ENCODE measurements at places on chromosomes 3 and 15.

DNA sequence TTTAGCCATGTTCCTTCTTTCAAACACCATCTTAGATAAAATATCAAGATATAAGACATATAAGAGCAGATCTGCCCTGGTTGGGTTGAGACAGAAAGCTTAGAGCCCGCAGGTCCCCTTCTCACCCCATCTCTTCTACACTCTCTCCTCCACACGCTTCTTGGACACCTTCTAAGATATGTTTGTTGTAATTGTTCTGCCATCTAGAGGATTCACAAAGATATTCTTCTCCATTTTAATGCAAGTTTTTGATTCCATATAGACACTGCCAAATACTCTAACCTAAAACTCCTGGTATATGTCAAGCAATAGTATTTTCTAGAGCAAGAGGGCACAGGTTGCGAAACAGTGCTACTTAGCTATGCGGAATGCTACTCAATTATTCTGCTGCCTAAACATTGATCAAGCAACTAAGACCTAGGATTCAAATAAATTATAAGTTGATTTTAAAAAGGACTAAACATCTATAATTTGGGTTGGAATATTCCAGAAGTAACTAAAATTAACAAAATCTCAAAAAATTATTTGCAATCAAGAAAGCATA lies 6.8 kb downstream of the CHRM5 start:
- no peak for DNase-seq

GRCh38 chr15:89444241-89445225 lies 51.9 kb downstream of the RHCG start:
- DNase-seq, result no peak

- DNase-seq, result no peak
These were observed at the start of gene GREM1 for GRCh38 chr15:32717426-32718226. TSS of gene GREM1 (plus strand) at chr15:32718004. CDS start at chr15:32730691, 12,687 bp downstream.

GRCh38 chr3:111047042-111047441 lies 24.6 kb upstream of the NECTIN3 start:
- no peak for DNase-seq

- DNase-seq, result no peak
These were observed 133.5 kb downstream of the ADAMTS9 start for GRCh38 chr3:64554096-64554920.

GRCh38 chr15:96171853-96172296 lies 158.6 kb upstream of the NR2F2 start:
- no peak for DNase-seq

DNA sequence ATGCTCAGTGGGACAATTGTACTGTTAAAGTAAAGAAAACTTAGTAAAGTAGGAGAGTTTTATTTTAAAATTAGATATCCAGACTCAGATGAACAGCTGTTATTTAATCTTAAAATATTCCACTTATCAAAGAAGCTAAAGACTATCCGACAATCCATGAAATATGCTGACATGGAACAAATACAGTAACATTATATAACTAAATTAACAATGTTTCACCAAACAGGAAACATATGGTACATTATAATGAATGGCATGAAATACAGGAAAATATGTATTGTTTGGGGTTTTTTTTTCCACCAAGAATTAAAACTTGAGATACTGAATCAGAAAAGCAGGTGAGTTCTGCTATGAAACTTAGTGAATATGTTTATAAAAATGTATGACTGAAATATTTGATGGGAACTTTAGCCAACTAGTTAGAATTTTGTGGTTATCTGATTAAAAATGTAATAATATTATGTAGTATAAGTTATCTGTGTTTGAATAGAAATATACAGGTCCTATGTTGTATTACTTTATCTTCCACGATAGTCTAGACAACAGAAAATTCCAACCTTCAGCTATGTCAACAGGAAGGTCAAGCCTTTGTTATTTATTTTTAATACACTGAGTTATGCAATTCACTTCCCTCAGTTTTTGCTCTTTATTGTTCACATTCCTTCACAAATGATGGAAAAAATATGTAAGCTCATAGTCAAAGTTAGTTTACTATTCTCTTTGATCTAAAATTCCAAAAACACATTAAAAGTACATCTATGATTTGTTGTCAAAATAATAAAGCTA lies 72.7 kb downstream of the UACA start:
- DNase-seq, result no peak

DNA sequence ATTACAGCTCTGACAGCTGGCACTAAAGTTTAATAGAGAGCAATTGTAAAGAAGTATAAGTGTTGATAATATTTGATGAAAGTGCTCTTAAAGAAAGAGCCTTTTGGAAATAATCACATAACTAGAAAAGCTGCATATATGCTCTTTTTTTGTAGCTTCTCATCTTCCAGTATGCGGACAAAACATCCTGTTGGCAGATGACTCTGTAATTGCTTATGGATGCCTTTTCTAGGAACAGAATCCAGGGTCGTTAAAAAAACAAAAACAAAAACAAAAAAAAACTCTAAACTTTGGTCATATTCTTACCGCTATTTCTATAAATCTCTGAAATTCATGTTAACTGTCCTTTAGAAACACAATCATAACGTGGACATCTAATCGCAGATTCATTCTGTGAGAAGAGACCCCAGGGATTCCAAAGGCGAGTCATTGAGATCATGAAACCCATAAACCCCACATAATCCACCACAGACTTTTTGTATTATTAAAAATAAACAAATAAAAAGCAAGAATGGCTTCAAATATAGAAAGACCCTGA lies 109.8 kb downstream of the EPHA3 start:
- no peak for DNase-seq

DNA sequence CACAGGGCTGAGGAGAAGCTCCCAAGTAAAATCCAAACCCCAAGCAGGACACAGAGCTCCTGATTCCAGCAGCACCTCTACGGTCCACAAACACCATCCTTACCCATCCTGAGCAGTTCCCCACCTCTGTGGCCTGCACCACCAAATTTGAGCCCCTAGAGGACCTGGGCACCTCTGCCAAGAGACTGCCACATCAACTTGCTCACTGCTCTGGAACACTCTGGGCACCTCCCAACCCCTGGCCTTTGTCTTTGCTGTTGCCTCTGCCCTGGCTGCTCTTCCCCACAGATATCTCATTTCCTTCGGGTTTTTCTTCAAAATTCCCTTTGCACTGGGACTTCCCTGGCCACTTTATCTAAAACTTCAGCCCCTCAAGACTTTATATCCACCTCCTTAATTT lies 5.8 kb downstream of the RLBP1 start:
- no peak for DNase-seq

- no peak for DNase-seq
These were observed 15.9 kb upstream of the PIAS1 start for GRCh38 chr15:68038246-68038645.

- DNase-seq, result no peak
These were observed 48.0 kb downstream of the ARHGEF26 start for GRCh38 chr3:154168998-154169795.

GRCh38 chr15:58227706-58228543 lies 89.7 kb downstream of the AQP9 start:
- DNase-seq, result peak; percentile 82

GRCh38 chr3:188701485-188701969 lies 470.2 kb upstream of the TPRG1 start:
- DNase-seq, result no peak

- DNase-seq, result no peak
These were observed 61.5 kb upstream of the CORO2B start for GRCh38 chr15:68517285-68517761.

- DNase-seq, result no peak
These were observed 388.3 kb downstream of the MFSD1 start for GRCh38 chr3:159189994-159190669.

- peak; percentile 57 for DNase-seq
These were observed 25.7 kb downstream of the GPR15 start for GRCh38 chr3:98557324-98558010.

GRCh38 chr3:14688525-14688924 lies 13.6 kb downstream of the C3orf20 start:
- no peak for DNase-seq

GRCh38 chr3:38582941-38583645 lies 66.4 kb downstream of the SCN5A start:
- no peak for DNase-seq

DNA sequence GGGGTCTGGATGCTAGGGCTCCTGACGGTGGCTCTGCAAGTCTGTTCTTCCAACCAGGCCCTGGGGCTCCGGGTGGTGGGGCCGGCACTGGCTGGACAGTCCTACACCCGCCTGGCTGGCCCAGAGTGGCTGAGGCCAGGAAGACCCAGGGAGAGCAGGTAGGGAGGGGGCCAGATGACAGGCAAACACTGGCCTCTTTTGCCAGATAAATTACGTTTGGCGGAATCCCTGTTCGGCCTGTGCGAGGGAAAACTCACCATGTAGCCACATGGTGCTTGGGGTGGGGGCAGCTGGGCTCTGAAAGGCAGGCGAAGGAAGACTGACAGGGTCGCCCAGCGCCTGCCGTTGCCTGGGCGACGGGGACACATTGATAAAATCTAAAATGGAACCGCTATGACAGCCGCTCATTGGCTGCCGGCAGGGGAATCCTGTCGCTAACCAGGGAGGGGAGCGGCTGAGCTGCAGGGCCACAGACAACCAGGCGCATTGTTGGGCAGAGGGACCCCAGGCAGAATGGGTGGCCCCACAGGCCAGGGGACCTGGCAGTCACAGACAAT lies 30.4 kb downstream of the IQSEC1 start:
- DNase-seq, result no peak

DNA sequence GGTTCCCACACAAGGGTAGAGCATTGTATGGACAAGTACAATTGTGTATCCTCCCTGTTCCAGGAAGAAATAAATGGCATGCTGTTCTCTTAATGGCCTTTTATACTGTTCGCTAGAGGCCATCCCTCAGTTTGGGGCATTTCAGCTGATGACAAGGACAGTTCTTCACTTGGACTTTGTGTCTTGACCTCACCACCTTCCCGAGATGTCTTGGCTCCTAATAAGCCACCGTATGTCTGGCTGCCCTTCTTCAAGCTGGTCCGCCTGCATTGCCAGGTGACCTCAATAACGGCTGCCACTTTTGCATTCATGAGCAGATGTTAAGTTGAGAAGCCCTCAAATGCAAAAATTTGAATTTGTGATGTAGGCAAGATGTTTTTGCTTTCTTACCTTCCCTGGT lies 24.1 kb downstream of the ZBTB38 start:
- DNase-seq, result no peak

DNA sequence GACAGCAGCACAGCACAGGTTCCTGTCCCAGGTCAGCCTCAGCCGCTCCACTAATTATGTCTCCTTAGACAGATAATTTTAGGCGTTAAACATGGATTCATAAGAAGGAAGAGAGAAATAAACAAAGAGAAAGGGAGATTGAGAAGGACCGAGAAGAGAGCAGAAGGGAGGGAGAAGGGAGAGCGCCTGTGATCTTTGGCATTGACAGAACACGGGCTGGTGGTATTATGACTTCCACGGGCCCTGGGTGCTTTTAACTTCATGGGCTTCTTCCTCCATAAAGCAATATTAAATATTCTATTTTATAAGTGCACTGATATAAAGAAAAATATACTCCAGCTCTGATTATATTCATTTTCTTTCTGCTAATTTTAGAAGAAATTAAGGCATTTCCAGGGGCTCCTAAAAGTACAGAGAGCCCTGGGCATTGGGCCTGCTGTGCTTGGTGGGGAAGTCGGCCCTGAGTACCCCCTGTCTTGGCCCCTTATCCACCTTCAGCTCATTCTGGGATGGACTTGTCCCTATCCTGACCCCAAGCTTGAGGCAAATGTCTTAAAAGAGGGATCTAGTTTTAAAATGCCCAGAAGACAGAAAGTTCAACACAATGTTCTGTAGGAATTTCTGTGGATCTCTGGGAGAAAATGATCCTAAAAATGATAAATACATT lies 135.3 kb downstream of the MEX3B start:
- DNase-seq, result no peak

- no peak for DNase-seq
These were observed 150.5 kb upstream of the PRR20G start for GRCh38 chr3:127438371-127438770.

DNA sequence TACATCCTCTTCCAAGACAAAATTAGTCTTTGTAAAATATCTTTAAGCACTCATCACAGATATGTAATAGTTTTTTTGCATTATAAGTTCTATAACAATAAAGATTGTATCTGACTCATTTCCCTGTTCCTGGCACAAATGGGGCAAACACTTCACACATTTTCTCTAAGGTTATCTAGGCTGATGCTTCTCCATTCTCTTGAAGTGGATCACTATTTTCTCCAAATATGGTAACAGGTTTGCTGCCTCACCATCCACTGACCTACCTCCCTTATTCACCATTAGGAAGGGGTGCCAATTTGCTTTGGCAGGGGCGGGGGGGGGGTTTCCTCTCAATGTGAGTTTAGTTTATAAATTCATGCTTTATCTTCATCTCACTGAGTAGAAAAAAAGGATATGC lies 767.7 kb upstream of the LMCD1 start:
- no peak for DNase-seq

DNA sequence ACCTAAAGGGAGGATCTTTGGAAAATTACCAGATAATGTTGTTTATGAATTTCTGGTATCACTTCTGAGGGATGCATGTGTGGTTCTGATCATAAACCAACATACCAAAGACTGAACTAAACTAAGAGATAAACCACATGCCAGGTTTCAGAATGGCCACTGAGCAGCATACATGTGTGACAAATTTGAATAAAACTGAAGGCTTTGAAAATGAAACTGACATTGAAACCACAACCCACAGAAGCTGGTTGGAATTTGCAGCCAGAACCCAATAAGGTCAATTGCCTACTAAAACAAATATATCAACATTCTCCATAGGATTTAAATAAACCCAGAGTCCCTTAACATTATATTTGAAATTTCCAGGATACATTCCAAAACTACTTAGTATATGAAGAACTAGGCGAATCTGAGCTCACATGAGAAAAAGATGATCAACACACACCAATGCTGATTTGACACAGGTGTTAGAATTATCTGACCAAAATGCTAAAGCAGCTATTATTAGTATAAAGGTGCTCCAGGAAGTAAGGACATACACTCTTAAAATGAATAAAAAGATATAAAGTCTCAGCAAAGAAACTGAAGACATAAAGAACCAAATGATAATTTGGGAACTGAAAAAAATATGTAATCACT lies 125.0 kb downstream of the ZNF280D start:
- DNase-seq, result no peak

DNA sequence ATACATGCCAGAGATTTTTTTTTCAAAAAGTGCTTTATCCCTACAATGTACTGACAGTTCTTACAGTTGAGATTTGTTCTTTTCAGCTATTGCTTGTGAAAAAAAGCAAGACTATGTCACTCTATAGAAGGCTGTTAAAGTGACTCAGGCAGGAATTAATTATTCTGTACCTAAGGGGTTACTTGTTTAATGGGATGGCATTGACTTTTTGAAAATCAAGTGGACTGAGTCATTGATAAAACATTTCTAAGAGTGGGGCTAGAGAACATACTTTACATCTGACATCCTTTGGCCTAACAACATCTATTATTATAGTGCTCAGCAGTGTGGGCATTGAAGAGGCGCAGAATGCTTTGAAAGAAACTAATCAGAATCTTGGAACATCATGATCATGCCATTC lies 34.3 kb downstream of the INTS14 start:
- no peak for DNase-seq

DNA sequence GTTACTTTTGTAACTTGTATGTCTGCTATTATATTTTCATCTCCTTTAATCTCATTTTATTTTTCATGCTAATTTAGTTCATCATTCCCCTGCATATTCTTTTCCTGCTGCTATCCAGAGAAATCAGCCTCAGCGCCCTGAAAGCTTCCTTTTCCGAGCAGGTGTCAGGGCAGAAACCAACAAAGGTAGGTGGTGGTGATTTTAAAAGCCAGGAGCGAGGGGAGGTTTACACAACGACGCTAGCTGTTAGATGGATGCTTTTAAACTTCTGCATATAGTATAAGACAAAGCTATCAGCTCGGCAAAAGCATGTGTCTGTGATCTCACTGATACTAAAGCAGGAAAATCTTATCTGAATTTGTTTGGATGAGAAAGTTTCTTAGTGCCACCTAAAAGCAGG lies 75.0 kb downstream of the LRCH3 start:
- DNase-seq, result no peak

GRCh38 chr3:140610544-140610943 lies 67.3 kb upstream of the TRIM42 start:
- DNase-seq, result no peak
